ENCODE measurements at places on chromosomes 11 and 22.

GRCh38 chr11:47488674-47489394 lies 39.9 kb upstream of the RAPSN start:
- DNase-seq: no peak

DNA sequence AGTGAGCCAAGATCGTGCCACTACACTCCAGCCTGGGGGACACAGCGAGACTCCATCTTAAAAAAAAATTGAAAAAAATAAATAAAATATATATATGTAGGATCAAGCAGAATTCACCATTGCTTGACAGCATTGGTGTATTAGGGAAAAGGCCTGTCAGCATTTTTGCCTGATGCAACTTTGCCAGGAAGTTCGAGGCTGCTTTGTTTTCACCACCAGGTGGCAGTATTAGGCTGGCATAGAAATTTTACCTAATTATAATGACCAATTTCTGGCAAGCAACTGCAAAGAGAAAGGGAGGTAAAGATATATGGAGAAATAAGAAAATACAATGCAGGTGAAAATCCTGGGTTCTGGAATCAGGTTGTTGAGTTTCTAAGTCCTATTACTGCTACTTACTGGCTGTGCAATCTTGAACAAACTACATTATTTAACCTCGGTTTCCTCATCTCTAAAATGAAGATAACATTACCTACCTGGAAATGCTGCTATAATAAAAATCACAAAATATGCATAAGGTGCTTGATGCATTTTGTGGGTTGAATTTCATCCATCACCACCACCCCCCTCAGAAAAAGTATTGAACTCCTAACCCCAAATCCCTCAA lies 24.7 kb downstream of the LAYN start:
- peak; percentile 72 for DNase-seq

- no peak for DNase-seq
These were observed 101.7 kb upstream of the PRR5 start for GRCh38 chr22:44600207-44600785.

DNA sequence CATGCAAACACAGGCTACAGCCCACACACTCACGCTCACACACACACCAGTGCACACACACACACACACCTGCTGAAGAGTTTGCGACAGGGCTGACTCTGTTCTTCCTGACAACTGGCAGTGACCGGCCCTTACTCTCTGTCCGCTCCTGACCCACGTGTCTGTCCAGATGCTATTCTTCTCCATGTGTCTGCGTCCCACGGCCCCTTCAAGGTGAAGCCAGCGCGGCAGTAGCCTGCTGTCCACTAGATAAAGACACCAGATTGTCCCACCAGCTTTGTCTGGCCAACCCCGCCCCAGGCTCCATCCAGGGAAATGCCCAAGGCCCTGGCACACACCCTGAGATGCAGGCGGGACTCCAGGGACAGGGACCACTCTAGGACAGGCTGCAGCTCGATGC lies 713.9 kb downstream of the BRD1 start:
- no peak for DNase-seq

GRCh38 chr11:118003456-118003855 lies 17.3 kb downstream of the IL10RA start:
- no peak for DNase-seq

DNA sequence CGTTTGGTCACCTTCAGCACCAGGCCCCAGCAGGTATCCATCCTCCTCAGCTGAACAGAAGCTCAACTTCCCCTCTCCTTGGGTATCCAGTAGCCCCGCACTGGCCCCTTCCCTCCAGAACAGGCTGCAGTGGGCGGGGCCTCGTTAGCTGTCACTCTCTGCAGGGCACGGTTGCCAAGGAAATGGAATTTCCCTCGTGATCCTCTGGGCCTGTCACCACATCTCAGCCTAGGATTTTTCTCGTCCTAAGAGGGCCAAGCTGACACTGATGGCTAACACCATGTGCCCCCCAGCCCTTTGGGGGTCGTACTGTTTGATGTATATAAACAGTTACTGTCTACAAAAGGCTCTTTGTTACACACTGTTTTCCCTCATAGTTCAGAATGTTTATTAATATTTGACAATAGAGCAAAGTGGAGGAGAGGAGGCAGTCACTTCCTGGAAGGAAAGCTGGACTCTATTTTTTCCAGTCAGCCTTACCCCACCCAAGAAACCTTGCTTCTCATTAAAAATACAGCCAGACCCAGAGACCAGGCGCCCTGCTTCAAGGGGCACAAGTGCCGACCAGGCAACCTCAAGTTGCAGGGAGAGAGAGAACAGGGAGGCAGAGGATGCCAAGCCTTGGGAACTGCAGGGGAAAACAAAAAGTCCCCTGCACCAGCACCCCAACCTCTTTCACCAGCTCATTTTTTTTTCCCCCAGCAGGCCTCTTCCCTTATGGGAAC lies 44.5 kb downstream of the FEZ1 start:
- no peak for DNase-seq

DNA sequence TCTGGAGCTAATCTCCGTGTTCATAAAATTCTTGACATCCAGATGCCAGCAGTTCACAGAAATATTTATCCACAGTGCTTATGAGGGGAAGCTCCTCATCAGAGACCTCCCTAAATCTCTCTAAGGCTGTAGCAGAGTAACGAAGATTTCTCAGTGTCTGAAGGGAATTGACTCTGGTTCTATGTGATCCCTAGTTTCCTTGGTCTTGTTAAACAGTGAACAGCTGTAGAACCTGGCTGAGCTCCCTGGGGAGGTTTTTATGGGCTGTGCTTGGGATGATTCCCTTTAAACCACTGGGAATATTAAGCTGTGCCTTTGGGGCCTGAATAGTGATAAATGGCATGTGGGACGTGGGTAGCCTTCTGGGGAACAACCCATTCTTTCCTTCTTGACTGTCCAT lies 43.7 kb upstream of the ARHGAP20 start:
- no peak for DNase-seq

DNA sequence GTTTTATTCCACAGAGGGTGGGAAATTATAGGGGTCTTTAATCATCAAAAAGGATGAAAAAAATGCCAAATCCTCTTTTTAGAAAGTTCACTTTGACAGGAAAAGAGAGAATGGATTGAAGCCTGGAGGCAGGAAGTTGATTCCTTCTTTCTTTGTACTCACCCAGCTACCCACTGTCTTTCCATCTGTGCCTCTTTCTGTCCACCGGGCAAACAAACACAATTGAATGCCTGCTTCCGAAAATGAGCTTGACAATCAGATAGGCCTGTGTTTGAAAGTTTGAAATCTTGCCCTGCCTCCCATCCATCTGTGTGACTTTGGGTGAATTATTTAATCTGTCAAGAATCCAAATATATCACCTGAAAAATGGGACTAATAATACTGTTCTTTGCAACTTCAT lies 81.1 kb downstream of the SCN3B start:
- no peak for DNase-seq

DNA sequence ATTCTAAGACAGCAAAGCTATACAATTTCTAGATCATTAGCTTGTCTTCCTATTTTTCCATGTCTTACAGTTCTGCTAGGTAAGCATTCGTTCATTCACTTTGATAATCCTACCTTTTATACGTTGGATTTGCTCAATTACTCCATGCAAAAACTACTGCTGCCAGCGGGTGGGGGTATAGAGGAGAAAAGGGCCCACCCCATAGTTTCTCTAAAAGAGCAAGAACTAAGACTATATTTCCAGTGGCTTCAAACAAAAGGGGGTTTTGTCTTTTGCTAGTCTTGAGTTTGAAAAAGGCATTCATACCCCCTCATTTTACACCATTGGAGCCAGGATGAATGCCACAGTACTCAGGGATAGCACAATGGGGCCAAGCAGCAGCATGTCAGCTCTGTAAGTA lies 155.7 kb downstream of the WT1 start:
- no peak for DNase-seq

GRCh38 chr11:62676698-62677097 lies 2.2 kb downstream of the UBXN1 start:
- no peak for DNase-seq

DNA sequence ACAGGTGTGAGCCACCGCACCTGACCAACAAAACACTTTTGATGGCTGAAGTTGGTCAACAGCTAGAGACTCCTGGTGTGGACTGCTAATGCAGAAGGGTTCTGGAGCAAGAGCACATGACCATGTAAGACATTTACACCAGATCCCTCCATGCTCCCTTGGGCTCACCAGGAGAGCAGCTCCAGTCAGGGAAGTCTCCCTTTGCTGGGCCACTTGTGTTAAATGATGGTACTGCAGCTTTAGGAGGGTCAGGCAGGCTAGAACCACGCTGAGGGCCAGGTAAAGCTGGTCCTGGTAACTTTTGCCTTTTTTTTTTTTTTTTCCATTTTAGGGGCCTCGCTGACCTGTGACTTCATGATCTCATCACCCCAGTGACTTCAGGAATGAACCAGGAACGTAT lies 146.4 kb downstream of the FBXO7 start:
- DNase-seq: no peak

GRCh38 chr11:27699242-27699925 lies 871 bp downstream of the BDNF start:
- DNase-seq: no peak

DNA sequence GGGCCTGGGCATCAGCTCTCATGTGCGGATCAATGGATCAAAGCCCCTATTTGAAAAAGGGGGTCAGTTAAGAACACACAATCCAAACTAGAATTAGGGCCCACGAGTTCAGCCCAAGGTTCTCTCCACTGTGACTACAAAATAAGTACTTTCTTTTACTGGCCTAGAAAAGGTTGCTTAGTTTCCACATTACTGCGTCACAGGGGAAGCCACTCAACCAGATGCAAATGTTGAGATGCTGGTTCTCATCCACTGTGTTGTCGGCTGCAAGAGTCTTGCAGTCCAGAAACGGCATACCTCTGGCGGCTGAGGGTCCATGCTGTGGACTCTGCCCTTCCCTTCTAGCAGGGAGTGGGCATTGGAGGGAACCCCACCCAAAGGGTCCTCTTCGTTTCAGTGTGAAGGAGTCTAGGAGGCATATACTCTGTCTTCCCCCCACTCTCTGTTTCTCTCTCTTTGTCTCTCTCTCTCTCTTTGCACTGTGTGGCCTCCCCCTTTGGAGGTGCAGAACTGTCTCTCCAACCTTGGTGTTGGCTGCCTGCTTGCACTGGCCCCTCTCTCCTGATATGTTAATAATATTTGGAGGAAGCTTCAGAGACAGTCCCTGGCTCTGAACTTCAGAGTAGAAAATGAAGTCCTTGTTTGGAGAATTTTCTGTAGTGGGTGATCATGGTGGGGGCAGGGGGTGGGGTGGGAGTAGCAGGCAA lies 99.0 kb upstream of the NNMT start:
- no peak for DNase-seq

DNA sequence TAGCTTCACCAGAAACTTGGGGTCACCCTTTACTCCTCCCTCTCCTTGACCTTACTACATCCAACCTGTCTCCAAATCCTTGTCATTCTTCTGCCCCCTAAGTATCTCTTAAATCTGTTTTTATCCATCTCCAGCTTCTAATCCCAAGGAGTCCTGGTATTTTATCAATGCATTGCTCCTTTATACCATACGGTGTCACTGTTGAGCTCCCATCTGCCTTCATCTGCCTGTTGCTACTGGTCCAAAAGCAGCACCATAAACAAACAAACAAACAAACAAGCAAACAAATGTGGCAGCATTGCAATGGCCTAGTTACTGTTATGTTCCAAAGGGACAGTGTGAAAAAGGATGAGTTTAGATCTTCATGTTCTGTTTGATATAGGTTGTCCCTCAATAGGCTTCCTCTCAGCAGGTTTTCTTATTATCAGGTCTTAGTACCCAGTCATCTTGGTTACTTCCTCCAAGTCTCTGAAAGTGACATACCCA lies 34.2 kb downstream of the DNHD1 start:
- peak; percentile 66 for DNase-seq

DNA sequence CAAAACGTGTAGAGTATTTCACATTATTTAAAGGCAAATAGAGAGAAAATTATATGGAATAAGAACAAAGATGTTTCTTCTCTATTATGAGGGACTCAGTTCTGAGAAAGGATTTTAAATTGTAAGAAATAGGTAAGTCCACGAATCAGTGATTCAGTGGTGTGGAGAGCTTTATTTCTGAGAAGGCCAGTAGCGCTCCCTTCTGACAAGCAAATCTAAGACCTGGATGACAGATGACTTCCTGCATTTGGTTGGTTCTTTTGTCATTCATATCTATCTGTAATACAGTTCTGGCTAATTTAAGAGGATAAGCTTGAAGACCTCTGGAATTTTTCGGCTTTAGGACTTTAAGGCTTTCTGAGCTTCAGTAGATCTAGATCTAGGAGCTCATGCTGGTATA lies 7.0 kb downstream of the CD3E start:
- peak; percentile 30 for DNase-seq

DNA sequence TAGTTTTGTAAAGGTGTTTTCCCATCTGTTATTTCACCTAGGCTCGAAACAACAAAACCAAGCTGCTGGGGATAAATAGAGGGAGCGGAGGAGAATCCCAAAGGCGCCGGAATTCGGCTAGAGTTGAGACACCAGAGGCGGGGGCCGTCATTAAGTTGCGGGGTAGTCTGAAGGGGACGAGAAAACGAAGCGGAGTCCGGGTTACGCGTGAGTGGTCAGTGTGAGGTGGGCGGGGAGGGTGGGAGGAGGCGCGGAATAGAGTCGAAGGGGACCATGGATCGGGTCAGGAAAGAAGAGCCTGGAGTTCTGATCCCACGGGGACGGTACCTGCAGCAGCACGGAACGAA lies 361 bp downstream of the SRPRA start:
- DNase-seq: no peak

DNA sequence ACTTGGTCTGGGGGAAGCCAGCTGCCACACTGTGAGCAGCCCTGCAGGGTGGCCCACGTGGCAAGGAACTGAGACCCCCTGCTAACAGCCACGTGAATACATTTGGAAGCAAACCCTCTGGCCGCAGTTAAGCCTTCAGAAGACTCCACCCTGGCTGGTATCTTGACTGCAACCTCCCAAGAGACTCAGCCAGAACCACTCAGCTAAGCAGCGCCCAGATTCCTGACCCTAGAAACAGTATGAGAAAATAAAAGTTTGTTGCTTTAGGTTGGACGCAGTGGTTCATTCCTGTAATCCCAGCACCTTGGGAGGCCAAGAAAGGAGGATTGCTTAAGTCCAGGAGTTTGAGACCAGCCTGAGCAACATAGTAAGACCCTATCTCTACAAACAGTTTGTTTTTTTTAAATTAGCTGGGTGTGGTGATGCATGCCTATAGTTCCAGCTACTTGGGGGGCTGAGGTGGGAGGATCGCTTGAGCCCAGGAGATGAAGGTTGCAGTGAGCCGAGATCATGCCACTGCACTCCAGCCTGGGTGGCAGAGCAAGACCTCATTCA lies 8.7 kb downstream of the ZMAT5 start:
- no peak for DNase-seq

- DNase-seq: no peak
These were observed 26.2 kb downstream of the SPATA19 start for GRCh38 chr11:133819114-133819513.

Measured in CD4-positive, alpha-beta T cell treated with Interleukin-17A for 1 hour (primary cell).